ENCODE measurements at places on chromosomes 3 and 15.

- DNase-seq = no peak
Measured at GRCh38 chr3:144831955-144832716, 860.5 kb downstream of the DIPK2A start.

DNA sequence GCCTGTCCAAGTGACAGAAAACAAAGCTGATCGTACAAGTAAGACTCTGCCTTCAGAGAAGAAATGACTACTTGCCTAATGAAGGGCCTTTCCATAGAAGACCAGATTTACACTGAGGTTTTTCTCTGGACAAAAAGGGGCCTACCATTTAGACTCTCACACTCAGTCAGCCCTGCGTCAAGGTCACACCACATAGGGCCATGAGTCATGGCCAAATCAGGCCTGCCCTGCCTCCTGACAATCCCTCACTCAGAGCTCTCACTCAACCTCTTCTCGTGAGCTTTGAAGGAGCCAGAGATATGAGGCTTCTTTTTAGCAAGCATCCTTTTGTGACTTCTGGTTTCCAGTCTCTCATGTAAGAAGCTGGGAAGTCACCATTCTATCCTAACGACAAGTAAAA lies 68.1 kb upstream of the NMNAT3 start:
- no peak for DNase-seq

DNA sequence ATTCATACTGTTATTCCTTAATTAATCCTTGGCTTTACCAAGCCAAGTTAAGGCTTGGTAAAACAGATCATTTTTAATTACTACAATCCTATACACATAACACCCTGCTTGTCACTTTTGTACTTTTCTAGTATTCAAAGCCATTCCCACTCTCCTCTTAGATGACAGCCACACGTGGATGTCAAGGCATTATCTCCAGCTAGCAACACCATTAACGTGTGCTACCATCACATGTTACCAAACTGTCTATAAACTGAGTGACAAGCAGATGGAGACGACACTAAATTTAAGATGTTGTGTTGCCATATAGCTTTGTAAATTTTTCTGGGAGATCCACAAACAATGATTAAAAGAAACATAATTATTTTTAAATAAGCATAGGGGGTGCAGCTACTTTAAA lies 103.7 kb downstream of the UACA start:
- no peak for DNase-seq

DNA sequence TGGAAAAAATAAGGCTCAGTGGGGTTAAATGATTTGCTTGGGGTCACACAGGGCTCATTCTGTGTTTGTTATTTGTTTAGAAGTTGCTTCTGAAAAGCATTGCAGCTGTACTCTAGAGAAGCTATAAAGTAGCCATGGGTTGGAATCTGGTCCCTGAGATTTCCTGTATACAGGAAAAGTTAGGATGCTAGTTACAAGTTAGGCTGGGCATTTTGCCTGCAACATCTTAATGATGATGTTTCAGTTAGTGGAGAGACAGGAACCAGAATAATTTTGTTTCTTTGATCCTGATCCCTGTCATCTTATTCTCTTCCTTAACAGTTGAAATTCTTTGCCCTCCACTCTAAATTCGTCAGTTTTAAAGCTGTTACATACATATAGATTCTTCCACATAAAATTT lies 445.3 kb downstream of the OTOL1 start:
- no peak for DNase-seq

GRCh38 chr3:149152420-149152819 lies 23.0 kb downstream of the HPS3 start:
- DNase-seq = no peak

DNA sequence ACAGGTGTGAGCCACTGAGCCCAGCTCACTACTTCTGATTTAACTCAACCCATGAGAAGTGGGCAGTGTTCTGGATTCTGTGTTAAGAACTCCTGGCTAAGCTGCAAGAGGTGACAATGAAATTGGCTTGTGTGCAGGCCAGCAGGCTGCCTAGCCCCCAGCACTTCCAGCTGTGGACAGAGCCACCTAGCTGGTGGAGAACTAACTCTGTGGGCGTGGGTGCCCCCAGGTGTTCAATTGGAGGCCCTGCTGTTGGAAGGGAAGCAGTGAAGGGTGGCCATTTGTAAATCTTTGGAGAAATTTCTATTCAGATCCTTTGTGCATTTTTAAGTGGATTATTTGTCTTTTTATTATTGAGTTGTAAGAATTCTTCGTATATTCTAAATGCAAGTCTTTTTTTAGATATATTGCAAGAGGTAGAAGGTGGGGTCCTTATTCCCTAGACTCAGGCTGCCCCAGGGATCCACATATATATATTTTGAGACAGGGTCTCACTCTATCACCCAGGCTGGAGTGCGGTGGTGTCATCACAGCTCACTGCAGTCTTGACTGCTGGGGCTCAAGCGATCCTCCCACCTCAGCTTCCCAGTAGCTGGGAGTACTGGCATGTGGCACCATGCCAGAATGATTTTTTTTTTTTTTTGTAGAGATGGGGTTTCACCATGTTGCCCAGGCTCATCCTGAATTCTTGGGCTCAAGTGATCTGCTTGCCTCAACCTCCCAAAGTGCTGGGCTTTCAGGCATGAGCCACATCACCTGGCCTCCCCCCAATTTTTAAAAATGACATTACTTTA lies 7.2 kb upstream of the SCAMP5 start:
- DNase-seq = peak; percentile 52

DNA sequence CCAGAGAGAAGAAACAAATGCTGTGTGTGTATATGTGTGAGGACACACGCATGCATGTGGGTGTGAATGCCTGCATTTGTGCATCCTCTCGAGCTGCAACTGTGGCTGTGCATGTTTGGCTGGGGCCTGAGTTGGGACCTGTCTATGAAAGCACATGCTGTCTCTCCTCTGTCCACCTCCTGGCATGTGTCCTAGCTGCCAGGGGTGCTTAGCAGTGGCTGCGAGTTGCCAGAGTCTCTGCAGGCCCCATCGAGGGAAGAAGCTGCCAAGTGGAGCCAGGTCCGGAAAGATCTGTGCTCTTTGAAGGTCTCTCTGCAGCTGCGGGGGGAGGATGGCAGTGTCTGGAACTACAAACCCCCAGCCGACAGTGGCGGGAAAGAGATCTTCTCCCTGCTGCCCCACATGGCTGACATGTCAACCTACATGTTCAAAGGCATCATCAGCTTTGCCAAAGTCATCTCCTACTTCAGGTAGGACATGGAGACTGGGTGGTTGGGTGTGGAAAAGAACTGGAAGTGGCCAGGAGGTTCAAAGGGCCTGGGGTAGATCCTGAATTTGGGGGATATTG lies 30.7 kb downstream of the NR1I2 start:
- no peak for DNase-seq

GRCh38 chr3:177516158-177517011 lies 319.1 kb upstream of the TBL1XR1 start:
- DNase-seq = no peak

- DNase-seq = no peak
Measured at GRCh38 chr3:30511524-30512251, 94.7 kb upstream of the TGFBR2 start.

DNA sequence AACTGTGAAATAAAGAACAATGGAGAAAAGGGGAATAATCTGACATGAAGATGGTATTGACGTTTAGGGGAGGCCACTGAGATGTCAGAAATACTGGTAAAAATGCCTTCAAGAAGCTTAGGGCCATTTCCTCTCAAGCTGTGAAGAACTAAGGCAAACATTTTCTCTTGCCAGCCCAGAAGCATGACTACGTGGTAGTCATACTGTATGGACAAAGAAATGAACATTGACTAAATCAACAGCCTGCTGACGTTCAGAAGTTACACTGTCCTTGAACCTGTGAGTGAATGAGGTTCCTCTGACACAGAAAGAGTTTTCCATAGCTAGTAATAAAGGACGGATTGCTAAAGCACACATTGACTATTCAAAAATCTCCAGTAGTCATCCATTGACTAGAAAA lies 121.0 kb downstream of the P3H2 start:
- DNase-seq = no peak

DNA sequence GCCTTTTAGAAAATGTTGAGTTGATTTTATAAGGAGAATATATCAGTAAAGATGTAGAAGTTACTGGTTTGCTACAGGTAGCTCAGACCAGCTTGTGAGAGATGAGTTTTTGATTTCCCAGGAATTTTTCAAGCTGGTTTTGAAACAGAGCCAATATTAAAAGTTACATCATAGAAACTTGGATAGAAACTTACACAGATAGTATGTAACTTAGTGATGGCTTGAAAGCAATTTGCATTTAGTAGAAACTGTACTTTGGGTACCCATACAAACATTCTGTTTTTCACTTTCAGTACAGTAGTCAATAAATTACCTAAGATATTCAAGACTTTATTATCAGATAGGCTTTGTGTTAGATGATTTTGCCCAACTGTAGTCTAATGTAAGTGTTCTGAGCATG lies 93.4 kb downstream of the RBMS3 start:
- no peak for DNase-seq

GRCh38 chr3:158314426-158315357 lies 204.8 kb downstream of the RSRC1 start:
- DNase-seq = no peak

GRCh38 chr15:29094711-29095110 lies 174.9 kb downstream of the NSMCE3 start:
- DNase-seq = no peak

DNA sequence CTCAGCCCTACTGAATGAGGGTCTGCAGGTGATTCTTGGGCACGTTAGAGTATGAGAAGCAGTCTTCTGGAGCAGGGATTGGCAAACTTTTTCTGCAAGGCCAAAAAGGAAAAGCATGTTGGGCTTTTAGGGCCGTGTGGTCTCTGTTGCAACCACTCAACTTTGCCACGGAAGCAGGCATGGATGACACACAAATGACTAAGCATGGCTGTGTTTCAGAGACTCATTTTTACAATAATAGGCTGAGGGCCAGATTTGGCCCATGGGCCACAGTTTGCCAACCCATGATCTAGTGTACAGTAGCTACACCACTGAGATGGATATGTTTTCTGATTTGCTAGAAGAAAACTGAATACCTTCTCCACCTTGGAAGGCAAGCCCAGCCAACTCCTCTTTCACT lies 66.1 kb upstream of the PRICKLE2 start:
- no peak for DNase-seq

DNA sequence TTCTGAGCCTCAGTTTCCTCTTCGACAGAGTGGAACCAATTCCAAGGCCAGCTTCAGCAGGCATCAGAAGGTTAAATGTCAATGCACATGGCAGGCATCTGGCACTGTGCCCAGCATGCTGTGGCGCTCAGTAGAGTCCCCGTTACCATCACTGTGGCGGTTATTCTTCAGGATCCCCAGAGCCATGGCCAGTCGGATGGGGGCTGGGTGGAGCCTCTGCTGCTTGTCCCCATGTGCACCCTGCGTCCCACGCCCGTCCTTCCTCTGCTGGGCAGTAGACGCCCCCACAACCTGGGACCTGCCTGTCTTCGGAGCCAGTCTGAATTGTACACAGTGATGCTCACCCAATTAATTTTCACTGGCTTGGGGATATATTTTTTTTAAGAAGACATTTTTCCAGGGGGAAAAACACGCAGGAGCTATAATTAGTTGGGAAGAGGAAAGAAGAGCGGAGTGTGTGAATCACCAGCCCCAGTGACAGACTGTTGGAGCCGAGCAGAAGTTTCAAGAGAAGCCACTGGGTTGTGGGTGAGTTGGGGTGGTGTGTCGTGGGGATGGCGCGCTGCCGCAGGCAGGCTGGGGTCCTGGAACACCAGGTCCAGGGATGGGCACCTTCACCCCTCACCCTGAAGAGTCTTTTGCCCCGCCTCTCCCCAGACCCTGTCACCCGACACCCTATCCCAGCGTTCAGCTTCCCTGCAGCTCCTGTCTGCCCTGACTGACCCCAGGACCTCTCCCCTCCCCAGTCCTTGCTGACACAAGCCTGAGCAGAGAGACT lies 26.8 kb upstream of the RPL29 start:
- peak; percentile 15 for DNase-seq

DNA sequence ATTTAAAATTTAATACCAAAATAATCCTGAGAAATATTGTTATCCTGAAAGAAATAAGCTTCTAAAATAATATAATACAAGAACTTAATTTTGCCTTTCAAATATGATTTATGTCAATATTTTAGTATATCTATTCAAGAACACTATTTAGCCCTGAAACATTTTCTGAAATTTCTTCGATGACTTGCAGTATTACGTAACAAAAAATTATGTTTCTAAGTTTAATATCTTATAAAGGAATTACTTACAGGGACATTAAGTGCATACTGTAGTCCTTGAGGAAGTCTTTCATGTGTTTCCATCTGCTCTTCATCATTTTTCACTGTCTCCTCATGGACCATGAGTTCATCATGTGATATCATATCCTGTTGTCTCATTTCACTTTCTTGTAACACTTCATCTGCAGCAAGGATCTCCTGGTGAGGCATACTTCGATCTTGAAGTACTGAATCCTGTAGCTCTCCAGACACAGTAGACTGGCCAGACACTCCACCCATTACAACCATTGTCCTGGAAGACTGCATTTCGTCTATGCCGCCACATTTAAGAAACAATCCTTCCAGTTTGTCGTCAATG lies 62.0 kb downstream of the ZNF148 start:
- DNase-seq = no peak

- no peak for DNase-seq
Measured at GRCh38 chr3:177441813-177442646, 244.7 kb upstream of the TBL1XR1 start.

DNA sequence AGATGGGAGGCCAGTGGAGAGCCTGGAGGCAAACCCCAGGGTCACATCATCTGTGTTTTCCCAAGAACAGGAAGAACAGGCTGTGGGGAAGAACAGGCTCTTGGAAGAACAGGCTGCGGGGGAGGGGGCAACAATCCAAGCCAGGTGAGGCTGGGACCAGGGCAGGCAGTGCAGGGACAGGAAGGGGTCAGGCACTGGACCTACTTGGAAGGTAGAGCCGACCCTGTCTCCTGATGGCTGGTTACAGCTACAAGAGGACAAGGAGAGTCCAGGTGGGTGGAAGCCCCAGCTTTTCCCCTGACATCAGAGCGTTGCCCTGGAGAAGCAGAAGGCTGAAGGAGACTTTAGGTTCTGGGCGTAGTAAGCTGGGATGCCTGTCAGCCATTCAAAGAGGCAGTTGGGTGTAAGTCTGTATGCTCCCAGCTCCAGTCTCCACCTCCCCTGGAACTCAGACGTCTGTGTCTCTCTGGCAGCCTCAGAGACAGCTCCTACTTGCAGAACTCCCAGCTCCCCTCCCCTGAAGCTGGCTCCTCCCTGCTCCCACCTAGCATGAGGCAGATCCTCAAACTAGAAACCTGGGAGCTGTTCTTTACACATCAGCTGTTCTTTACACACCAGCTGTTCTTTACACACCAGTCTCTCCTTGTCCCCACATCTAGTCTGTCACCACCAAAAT lies 130.9 kb downstream of the DNAJB8 start:
- no peak for DNase-seq

GRCh38 chr3:62171789-62172188 lies 201.6 kb downstream of the FEZF2 start:
- no peak for DNase-seq

GRCh38 chr3:29746163-29746760 lies 465.4 kb downstream of the RBMS3 start:
- DNase-seq = no peak

- no peak for DNase-seq
Measured at GRCh38 chr15:88621789-88622604, 857 bp downstream of the AEN start.

- DNase-seq = no peak
Measured at GRCh38 chr15:85564686-85565085, 184.3 kb downstream of the AKAP13 start.
